ENCODE measurements at places on chromosomes 1 and 21.

DNA sequence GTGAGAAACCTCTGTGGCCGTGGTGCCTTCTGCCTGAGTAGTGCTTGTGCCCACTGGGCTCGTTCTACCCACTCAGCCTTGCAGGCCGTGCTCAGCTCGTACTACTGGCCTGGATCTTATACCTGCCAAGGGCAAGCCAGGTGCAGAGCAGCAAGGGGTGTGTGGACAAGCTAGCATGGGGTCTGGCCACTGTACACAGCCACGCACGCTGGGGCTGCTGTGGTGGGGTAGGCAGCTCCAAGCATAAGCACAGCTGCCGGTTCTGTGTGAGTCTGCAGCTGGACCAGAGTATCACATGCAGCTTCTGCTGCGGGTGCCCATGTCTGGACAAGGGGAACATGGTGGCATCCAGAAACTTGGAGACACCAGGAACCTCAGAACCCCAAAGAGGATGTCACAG lies 16.4 kb downstream of the FAM20B start:
- no peak for ATAC-seq

- ATAC-seq = no peak
Measured at GRCh38 chr1:30058970-30059369, 664.4 kb downstream of the MATN1 start.

- ATAC-seq = no peak
Measured at GRCh38 chr21:45834026-45834715, 147.4 kb upstream of the COL6A1 start.

DNA sequence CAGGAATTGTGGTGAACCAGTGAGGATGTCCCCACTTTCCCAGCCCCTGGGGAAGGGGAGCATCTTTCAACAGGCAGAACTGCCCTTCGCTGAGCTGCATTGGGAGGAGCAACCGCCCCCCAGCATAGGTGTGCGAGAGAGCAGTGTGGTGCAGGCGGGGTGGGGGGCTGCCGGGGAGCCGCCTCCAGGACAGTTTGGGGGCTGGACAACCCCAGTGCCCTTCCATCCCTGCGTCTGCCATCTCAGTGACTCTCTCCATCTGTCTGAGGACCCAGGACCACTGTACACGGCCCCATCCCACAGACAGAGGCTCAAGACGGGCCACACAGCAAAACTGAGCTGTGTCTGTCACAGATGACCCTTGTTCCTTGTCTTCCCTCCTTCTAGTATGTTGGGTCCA lies 14.2 kb downstream of the PODN start:
- ATAC-seq = no peak

DNA sequence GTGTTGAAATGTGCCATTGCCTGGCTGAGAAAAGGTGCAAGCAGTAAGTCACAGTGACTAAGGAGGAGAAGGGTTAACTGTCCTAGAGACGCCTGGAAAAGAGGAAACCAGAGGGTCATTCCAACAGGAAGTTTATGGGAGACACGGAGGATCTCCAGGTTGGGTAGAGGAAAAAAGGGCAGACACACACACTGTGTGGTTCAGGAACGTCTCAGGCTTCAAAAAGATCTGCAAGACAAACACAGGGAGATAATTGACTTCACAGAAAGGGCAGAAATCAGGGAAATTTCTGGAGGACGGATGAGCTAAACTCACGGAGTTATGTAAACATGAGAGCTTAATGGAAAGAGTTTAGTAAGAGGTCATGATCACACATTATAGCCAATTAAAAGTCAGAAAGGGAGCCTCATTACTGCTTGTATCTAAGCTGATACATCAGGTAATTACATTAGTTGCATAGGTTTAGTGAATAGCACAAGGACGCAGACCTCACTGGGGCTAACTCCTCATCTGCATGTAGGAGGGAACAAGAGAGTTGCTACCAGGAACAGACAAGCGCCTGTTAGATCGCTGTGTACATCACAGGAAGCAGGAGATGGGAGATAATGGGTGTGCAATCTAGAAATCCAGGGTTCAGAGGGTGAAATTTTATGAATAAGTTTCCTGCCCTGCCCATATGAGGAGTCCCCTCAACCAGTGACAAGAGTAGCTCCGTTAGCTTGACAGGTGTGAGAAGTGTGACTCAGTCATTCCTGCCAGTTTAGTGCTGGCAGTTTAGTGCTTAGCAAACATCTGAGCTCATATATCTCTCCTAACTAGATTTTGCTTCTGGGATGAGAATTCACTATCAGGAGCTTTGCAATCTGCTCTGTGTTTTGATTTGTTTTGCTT lies 96.6 kb upstream of the TNR start:
- no peak for ATAC-seq

GRCh38 chr1:74193908-74194307 lies 4.1 kb downstream of the LRRIQ3 start:
- no peak for ATAC-seq

GRCh38 chr1:232090816-232091215 lies 464.2 kb downstream of the DISC1 start:
- no peak for ATAC-seq

DNA sequence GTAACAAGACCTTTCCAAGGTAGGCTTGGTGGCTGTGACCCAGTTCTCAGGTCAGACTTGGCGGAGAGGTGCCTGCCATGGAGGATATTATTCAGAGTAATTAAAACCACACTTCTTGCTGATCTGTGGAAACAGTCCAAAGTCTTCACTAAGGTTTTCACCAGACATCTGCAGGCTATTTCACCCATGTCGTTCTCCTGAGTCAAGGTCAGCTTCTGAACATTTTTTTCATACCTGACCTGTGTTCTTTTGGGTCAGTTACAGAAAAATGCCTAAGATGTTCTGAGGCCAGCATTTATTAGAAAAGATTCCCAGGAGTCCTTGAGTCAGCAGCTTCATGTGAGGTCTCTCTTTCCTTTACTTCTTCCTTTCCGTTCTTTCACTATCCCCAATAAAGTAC lies 54.9 kb downstream of the RGL1 start:
- no peak for ATAC-seq

- no peak for ATAC-seq
Measured at GRCh38 chr21:43916076-43916475, 51.1 kb downstream of the AGPAT3 start.

DNA sequence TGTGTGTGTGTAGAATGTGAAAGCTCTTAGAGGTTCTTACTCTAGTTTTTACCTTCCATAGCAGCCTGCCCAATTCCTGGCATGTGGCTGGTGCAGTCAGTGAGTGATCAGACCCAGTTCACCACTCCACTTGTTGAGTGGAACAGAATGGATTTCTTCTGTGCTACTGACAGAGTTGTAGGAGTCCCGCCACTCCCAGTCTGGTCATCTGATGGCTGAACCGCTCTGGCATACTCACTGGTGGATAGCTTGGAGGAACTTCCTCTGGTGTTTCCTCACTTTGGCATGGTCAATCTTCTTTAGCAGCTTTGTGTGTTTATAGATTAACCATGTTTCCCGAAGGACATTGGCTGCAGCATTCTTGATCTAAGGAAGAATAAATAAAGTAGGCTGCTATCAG lies 106.7 kb upstream of the ADAR start:
- ATAC-seq = peak; percentile 47

- no peak for ATAC-seq
Measured at GRCh38 chr1:56469640-56470371, 109.6 kb downstream of the PLPP3 start.

GRCh38 chr1:43447891-43448708 lies 5.6 kb downstream of the HYI start:
- no peak for ATAC-seq

GRCh38 chr1:77540501-77541161 lies 141.8 kb downstream of the ZZZ3 start:
- no peak for ATAC-seq

GRCh38 chr1:209884249-209884648 lies 53.8 kb upstream of the SYT14 start:
- peak; percentile 69 for ATAC-seq

DNA sequence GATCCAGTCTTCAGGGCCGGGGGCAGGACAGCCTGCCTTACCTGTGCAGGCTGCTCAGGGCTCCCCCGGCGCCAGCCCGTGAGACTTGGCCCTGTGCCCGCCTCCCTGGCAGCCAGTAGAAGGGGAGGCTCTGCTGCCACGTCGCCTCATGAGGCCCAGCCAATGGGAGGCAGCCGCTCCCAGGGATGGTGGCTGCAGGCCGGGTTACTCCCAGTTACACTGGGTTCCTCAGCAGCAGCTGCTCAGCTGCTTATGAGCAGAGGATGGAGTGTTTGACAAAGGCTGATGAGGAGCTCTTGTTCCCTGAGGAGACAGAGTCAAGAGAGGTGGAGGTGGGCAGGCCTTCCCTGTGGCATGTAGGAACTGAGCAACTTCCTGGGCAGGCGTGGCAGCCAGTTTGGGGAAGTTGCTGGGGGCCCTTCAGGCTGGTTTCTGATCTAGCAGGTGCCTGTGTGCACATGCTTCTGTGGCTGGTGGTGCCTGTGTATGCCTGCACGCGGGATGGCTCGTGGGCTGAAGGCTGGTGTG lies 5.5 kb downstream of the MFSD2A start:
- no peak for ATAC-seq

DNA sequence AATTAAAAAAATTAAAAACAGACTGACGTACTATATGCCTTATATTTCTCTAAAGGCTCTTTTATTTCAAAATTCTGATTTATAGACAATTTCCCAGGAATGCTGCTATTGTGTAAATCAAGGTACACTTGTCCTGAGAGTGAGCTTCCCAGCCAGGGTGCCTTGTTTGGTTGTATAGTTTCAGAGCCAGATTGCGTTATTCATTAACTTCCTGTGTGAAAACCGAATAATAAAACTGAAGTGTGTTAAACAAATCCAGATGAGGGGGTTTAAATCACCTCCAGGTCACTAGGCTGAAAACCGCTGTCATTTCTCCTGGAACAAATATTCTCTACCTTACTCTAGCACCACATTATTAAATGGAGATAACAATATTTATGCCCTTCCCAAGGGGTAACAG lies 68.7 kb downstream of the LMX1A start:
- ATAC-seq = no peak

- no peak for ATAC-seq
Measured at GRCh38 chr1:16063226-16063829, 10.1 kb downstream of the FAM131C start.

DNA sequence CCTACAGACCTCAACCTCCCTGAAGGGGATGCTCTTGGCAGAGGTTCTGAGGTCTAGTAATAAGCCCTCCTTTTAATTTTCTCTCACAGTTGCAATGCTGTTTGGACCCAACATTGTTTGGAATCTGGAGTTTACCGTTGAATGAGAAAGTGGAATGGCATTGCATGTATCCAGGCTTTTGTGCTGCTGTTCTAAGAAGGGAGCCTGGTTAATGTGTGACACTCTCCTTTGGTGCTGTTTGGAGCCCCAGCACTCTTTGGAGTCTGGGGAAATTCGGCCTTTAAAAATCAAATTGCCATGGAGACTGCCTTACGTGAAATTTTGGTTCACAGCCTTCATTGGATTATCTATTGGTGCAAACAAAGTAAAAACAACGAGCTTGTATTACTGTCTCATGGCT lies 23.7 kb upstream of the TMEM61 start:
- no peak for ATAC-seq

DNA sequence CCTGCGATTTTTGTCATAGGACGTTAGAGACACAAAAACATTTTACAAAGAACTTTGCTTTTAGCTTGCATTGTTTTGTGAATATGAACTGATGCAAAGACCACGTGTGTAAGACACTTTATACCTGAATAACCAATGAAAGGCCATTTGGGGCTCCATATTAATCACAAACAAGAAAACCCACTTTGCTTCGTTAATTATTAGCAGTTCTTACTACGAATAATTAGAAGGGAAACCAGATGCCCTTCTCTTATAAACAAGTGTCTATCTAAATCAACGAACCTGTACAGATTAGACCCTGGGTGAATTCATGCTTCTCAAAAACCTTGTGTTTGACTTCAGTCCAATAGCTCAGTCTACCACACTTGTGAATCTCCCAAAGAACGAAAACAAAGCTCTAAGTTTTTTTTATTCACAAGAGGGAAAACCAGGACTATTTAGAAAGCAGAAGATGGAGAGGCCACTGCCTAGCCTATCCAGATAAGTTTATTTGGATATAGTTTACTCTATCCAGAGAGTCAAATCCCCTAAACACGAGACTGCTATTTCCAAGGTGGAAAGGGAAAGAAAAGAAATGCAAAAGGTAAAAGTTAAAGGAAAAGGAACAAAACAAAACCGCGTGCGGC lies 897 bp downstream of the CYYR1 start:
- no peak for ATAC-seq

- ATAC-seq = no peak
Measured at GRCh38 chr1:231600458-231600976, 26.1 kb upstream of the DISC1 start.

- ATAC-seq = no peak
Measured at GRCh38 chr1:153936011-153936802, 10.3 kb downstream of the DENND4B start.

- no peak for ATAC-seq
Measured at GRCh38 chr1:236748268-236748870, 46.7 kb upstream of the MTR start.

DNA sequence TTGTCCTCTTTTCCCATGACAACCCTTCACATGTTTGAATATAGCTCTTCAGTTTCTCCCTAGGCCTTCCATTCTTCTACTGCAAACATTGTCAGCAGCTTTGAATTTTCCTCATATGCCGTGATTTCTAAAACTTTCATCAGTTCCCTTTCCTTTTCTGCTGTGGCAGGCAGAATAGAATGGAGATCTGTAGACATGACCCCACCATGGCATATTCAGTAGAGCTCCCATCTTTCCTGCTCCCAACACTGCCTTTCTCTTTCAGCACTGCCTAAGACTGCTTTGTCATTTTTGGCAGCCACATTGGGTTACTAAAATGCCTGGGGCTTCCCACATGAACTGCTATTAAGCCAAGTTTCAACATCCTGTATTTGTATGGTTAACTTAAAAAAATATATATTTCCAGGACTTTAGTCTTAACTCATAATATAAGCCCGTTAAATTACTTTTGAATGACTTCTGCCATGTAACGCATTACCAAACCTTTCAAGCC lies 60.9 kb downstream of the TBX19 start:
- ATAC-seq = peak; percentile 27

- ATAC-seq = peak; percentile 79
Measured at GRCh38 chr1:60874718-60875117, 207.6 kb upstream of the NFIA start.

DNA sequence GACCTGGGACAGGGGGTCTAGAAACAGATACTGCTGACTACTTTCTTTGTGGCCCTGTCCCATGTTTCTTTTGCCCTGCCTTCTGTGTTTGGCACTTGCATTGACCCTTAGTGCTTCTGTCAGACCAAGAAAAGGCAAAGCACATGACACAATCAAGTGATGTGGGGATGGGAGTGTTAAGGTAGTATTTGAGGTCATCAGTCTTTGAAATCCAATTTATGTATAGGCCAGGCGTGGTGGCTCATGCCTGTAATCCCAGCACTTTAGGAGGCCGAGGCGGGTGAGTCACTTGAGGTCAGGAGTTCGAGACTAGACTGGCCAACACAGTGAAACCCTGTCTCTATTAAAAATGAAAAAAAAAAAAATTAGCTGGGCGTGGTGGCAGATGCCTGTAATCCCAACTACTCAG lies 26.0 kb downstream of the SERBP1 start:
- ATAC-seq = no peak

DNA sequence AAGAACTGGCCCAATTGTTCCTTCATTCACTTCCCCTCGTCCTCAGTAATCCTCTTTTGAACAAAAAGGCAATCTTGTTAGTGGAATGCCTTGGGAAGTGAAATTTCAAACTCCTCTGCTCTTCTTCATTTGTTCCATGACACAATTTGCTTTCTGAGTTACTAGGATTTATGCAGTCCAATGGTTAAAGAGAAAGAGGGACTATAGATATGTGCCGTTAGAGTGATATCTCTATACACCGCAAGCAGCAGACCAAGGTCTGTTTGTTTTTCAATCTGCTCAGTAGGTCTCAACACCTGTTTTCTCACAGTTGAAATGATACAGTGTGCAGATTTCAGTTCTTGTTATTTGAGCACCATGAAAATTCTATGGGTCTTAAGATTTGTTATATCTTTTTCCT lies 244.0 kb downstream of the DNM3 start:
- no peak for ATAC-seq

All from activated T-helper 17 cell treated with anti-CD3 and anti-CD28 coated beads, Interleukin-2, amount 50 U/mL, for 72 hours (primary cell).